ENCODE measurements at places on chromosomes 16 and 17. TPM values are rescaled to one million over a fixed set of nuclear protein-coding genes. Genes with fewer than 3 reads are reported as not detected.

- DNase-seq: no peak
Measured at GRCh38 chr17:14604591-14605266, 303.8 kb downstream of the HS3ST3B1 start.

DNA sequence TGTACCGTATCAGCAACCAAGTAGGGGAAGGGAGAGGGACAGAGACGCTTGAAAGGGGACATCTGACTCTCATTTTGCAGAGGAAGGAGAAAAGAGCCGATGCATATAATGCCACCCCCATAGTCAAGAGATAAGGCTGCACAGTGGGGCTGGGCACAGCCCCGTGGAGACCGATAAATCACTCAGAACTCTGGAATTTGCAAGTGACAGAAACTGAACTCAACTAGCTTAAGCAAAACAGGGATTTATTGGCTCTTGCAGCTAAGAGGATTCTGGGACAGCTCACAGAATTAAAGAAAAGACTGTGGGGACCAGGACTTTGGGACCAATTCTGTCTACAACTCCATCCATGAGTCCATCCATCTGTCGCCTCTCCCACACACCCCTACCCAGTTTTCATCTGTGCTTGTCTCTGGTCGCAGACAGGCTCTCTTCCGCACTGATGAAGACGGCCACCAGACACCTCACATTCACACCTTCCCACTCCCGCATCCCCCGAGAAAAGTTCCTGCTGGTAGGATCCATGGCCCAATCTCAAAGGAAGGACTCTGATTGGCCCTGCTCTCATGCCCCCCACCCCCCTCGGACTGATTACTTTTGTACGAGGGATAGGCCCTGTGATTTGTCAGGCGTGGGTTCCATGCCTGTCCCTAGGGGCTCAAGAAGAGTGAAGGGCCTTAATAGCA lies 105.9 kb upstream of the RPL38 start:
- peak; percentile 62 for DNase-seq

BCO1 gene
- 3.0 TPM for total RNA-seq

HAP1 gene
- total RNA-seq: 1.3 TPM

HOXB9 gene
- 45.8 TPM for total RNA-seq

PHOSPHO1 gene
- total RNA-seq: 0.22 TPM

- no peak for DNase-seq
Measured at GRCh38 chr17:10192461-10192860, 5.9 kb downstream of the GAS7 start.

DNA sequence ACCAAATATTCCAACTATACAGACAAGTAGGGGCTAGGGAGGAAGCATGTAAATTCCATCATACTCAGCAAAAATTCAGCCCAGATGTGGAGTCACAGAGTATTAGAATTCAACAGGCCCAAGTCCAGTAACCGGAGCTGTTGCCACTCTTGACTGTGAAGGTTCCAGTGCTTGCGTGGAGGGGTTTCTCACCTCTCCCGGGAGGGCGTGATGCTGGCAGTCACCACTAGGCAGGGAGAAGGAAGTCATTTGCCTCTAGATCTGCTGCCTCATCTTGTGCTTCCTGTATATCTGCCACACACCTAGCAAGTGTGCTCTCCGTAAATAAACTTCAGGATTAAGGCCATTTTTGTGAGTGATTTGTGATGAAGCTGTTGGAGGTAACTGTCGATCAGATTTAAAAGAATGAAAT lies 1.0 kb upstream of the CKLF start:
- peak; percentile 26 for DNase-seq

GRCh38 chr16:74739275-74739674 lies 35.3 kb downstream of the FA2H start:
- no peak for DNase-seq

GRCh38 chr17:73706858-73707257 lies 62.6 kb upstream of the SDK2 start:
- DNase-seq: no peak

DNA sequence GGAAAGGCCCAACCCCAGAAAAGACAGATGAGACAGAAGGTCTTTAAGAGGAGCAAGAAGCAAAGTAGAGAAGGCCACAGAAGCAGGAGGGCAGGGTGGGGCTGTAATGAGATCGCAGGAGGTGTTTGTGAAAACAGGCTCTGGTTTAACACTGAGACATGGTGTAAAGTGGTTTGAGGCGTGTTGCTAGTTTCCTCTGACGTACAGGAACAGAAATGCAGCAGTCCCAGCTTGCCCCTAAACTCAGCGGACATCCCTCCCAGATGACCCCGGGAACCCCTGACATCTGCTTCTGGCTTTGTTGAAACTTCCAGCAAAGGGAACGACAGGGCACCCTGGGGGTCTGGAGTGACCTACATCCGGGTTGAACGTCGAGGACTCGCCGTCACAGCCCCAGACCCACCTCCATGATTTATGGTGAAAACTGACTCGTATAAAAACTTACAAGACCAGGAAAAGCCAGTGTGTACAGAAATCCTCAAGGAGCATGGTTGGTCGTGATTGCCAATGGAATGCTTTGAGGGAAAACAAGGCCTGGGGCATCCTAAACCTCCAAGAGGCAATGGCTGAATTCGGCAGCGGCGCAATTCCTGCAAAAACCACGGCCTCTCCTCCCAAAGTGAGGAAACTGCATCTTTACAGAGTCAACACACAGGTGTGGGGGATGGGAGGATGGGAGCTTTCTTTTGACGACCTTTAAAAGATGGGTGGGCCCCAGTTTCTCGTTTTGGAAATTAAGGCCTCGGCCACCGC lies 25.8 kb downstream of the LITAF start:
- DNase-seq: peak; percentile 63

DNA sequence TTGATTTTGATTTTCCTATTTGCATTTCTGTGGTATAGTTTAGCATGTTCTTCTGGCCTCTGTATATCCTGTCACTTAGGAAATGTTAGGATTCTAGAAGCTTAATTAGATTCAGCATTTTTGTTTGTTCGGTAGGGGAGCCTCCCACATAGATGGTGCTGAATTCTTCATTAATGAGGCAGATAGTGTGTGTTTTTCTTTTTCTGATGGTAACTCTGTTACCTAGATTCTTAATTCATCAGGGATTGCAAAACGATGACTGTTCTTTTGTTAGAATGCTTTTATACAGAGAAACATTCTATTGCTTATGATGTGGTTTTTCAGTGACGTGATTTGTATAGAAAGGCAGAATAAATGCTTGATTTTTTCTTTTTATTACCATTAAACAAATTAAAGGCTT lies 19.0 kb downstream of the BANP start:
- no peak for DNase-seq

- no peak for DNase-seq
Measured at GRCh38 chr16:81608523-81609209, 164.1 kb downstream of the CMIP start.

GRCh38 chr17:2253768-2254406 lies 49.7 kb downstream of the SMG6 start:
- DNase-seq: no peak

All from kidney (tissue), 22 donors.